ENCODE measurements at places on chromosomes 3 and 15.

GRCh38 chr3:125085166-125085565, 29.4 kb upstream of the HEG1 start:
- no peak for DNase-seq

GRCh38 chr15:84946772-84947489, 34.7 kb upstream of the PDE8A start:
- DNase-seq, result no peak

DNA sequence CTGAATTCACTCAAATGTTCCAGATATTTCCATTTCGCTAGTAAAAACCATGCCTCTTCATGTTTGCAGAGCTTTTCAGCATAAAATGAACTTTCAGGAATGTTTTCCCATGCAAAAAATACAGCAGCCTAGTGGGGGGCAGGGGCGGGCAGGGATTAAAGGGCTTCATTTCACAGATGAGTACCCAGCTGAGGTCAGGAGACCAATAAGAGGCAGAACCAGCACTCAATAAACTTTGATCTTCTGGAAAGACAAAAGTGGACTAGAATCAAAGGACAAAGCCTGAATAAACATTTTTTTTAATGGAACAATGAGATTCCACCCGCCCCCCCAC, 8.0 kb downstream of the KLHL25 start:
- DNase-seq, result no peak

DNA sequence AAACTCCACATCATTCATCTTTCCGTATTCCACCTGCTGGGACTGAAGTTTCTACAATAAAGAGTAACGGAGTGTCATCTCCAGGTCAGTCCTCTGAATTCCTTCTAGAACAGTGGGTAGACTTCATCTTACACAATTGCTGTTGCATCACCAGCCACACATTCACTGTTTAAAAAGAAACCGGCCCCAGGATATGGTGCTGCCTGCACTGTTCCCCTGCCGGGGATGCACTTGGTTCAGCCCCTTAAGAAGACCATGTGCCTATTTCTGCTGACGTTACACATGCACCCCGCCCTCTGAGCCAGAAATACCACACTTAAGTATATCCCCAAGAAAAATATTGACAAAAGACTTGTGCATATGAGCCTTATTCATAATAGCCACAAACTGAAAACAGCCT, 233.4 kb downstream of the FEZF2 start:
- no peak for DNase-seq

GRCh38 chr3:128709038-128709437, 16.9 kb upstream of the RAB7A start:
- DNase-seq, result no peak

- no peak for DNase-seq
Measured at GRCh38 chr3:125190786-125191185, 21.8 kb downstream of the SLC12A8 start.

DNA sequence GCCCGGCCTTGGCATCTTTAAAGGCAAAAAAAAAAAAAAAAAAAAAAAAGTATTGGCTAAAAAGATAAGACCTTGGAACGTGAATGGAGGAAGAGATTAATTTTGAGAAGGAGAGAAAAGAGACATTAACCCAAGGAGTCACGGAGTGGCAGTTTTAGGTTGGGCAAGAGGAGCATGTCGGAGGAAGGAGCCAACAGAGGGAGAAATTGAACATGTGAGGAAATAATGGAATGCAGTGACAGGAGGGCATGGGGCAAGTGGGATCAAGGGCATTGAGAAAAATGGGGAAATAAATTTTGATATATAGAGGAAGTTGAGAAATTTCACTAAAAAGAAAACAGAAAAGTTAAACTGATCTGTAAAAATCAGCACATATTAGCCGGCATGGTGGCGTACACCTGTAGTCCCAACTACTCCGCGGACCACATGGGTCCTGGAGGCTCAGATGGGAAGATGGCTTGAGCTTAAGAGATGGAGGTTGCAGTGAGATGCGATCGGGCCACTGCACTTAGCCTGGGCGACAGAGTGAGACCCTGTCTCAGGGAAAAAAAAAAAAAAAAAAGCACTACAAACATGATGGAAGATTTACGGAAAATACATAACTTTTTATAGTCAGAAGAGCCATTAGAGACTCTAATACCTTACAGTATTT, 1.2 kb downstream of the HAUS2 start:
- DNase-seq, result no peak

DNA sequence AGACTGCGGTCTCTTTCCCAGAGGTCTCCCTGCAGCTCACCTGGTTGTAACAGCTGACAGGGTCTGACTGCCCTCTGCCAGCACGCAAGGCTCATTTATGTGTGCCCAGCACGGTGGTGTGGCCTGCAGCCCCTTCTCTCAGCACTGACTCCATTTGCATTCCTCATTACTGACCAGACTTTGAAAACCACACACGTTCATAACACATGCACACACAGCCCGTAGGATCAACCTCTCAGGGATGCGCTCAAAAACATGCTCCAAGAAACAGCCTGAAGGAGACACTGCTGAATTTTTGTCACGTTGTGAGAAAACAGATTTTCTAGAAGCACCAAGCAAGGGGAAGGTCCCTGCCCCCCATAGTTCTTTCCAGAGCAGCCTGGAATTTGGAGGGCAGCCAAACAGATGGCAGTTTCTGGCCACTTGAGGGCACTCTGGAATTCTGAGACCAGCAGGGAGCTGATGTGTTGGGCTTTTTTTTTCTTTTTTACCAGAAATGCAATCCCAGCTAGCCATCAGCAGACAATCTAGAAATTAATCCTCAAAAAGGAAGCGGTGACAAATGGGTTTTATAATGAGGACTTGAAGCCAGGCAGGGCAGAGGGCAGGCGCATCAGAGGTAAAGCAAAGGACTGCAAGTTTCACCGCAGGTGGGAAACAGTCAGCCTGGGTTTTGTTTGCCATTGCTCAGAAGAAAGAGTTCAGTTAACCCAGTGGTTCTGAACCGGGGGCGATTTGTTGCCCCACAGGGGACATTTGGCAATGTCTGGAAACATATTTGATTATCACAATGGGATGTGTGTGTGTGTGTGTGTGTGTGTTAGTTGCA, 170.5 kb upstream of the PROK2 start:
- peak; percentile 80 for DNase-seq

DNA sequence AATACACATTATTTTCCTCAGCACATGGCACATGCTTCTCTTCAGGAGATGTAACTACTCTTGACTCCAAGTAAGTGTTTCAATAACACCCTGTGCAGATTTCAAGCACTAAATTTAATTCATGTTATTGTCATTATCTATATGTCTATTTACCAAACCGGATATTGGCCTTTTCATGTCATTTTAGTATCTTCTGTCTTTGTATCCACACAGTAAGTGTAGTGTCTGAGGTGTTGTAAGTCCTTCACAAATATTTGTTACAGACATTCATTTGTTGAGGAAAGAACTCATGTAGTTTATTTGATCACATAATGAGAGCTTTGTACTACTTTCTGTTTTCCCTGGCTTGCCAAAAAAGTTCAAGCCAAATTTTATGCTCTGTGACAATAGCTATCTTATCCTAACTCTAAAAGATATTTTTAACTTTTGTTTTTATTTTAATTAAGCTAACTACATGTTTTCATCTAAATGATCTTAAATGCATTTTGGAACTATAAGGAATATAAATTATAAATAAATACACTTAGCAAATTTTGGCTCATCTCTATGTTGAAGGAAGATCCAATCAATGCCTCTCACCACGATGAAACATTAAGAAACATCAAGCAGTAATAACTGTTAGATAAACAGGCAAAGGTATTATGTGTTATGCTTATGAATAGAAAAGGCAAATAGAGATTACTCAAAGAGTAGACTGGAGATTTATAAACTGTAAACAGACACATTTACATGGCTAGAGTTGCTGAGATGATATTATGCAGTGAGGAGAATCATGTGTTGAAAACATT, 48.3 kb downstream of the SPTSSB start:
- no peak for DNase-seq

GRCh38 chr15:73686781-73687256, 2.6 kb downstream of the CD276 start:
- DNase-seq, result peak; percentile 72

GRCh38 chr3:63429905-63430304, 151.8 kb downstream of the SYNPR start:
- DNase-seq, result no peak

GRCh38 chr3:112629425-112629824, 11.5 kb downstream of the CCDC80 start:
- peak; percentile 92 for DNase-seq

GRCh38 chr3:51519848-51520247, 18.7 kb upstream of the RAD54L2 start:
- no peak for DNase-seq

- peak; percentile 89 for DNase-seq
Measured at GRCh38 chr3:141105828-141106628, 54.9 kb downstream of the SPSB4 start.

- no peak for DNase-seq
Measured at GRCh38 chr3:38128303-38128655, 8.6 kb downstream of the ACAA1 start.

GRCh38 chr3:122520861-122521260, 6.1 kb upstream of the KPNA1 start:
- DNase-seq, result no peak

GRCh38 chr3:109831403-109831802, 494.1 kb upstream of the DPPA4 start:
- no peak for DNase-seq

GRCh38 chr3:184320104-184320445, 5.7 kb downstream of the EIF4G1 start:
- DNase-seq, result peak; percentile 94

DNA sequence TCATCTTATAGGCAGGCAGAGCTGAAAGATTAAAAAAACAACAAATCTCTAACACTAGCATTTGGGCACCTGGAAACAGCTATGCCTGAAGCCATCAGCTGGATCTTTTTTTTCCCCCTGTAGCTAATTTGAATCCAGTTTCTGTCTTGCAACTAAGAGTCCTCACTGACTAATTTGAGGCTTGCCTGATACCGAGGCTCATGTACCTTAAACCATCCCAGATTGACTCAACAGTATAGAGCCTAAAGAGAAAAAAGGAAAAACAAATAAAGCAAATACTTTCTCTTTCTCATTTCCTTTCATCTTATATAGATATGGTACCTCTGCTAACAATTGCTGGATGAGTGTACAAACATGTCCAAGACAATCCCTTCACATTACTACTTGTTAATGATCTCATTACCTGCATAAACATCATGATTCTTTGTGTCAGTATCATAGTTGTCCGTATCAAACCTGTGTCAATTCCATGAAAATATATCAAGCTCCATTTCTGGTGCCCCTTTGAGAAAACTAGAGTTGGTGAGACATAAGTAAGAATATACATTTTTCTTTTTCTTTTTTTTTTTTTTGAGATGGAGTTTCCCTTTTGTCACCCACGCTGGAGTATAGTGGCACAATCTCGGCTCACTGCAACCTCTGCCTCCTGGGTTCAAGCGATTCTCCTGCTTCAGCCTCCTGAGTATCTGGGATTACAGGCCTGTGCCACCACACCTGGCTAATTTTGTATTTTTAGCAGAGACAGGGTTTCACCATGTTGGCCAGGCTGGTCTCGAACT, 43.1 kb downstream of the BHLHE40 start:
- DNase-seq, result no peak

DNA sequence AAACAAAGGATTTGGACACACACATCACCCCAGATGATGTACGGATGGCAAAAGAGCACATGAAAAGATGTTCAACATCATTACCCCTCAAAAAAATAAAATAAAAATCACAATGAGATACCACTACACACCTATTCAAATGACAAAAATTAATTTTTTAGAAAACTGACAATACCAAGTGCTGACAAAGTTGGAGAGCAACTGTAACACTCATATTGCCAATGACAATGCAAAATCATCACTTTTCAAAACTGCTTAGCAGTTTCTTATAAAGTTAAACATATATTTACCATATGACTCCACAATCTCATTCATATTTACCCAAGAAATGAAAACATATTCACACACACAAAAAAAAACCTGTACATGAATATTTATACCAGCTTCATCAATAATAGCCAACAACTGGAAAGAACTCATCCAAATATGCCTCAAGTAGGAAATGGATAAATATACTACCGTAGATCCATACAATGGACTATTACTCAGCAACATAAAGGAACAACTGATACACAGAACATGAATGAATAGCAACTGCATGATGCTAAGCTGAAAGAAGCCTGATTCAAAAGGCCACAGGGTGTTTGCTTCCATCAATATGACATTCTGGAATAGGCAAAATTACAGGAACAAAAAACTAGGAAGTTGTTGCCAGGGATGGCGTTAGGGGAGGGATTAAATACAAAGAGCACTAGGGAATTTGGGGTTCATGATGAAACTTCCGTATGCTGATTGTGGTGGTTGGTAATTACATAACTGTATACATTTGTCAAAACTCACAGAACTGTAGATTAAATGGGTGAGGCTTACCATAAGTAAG, 1.3 kb downstream of the FSIP1 start:
- no peak for DNase-seq

DNA sequence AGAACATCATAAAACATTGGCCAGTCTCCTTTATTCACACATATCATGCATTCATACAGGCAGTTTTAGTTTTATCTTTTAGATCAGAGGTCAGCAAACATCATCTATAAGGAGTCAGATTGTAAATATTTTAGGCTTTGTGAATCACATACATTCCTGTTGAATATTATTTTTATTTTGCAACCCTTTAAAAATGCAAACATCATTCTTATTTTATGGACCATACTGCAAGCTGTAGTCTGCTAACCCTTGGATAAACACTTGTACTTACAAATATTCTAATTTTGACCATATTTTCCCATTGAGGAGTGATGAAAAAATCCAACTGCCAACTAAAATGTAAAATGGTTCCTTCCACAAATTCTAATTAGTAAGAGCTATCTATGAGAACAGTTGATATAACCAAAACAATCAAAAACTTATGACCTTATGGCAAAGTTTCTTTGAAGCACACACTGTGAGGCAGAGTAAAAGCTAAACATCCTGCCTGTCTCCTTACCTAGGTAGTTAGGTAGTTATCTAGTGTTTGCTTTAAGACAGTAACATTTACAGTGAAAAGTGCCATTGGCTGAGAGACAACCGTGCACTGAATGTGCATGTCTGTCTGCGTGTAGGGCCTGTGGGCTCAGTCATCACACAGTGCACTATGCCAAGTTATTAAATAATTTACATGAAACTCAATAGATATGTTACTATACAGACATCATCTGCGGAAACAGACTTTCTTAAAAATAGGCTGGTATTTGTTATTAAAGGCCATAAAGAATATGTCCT, 57.7 kb downstream of the PIK3R4 start:
- no peak for DNase-seq

- DNase-seq, result no peak
Measured at GRCh38 chr15:38860674-38861073, 296.1 kb upstream of the RASGRP1 start.
